Ureter (tissue), 1 donor: ENCODE measurements at places on chromosomes 12 and 14. TPM values are rescaled to one million over a fixed set of nuclear protein-coding genes. Genes with fewer than 3 reads are reported as not detected.

CLEC14A gene
- 18.6 TPM for total RNA-seq

PAPOLA gene
- total RNA-seq = 207 TPM

DNA sequence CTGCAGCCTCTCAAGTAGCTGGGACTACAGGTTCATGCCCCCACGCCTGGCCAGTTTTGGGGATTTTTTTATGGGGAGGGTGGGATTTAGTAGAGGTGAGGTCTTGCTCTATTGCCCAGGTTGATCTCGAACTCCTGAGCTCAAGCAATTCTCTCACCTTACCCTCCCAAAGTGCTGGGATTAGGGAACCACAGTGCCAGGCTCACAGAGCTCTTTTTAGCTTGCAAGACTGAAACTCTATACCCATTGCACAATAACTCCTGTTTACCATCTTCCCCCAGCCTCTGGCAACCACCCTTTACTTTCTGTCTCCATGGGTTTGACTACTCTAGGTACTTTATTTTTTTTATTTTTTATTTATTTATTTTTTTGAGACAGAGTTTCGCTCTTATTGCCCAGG is 25.7 kb upstream of the CDK17 start:
- DNase-seq = no peak

DNA sequence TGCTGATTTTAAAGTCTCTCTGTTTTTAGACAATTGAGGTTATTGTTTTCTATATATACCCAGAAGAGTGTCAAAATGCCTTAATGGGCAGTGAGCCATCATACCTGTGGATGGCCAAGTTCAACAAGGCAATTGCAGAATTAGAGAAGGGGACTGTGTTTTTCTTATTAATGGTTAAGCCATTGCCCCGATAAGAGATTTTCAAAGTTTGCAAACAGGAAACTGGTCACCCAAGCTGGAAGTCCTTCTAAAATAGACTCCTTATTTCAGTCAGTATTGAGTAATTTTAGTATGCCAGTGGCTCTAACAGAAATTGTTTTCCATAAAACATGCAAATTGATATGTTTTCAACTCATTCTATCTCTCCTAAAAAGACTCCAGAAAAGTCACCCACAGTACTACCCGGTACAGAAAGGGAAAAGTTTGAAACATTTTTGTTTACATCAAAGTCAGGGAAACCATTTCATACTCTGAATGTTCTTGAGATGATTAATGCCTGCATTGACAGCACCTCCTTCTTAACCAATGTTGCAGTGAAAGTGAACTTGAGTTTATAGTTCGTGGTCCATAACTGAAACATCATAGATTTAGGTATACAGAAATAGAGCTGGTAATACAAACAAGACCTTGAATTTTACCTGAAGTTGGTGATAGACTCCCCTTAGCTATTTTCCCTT is 191.1 kb downstream of the TMX1 start:
- DNase-seq = no peak

GRCh38 chr14:21073921-21074320 is 3.8 kb downstream of the ARHGEF40 start:
- DNase-seq = no peak

GRCh38 chr12:15393037-15393436 is 70.7 kb downstream of the PTPRO start:
- no peak for DNase-seq

DNA sequence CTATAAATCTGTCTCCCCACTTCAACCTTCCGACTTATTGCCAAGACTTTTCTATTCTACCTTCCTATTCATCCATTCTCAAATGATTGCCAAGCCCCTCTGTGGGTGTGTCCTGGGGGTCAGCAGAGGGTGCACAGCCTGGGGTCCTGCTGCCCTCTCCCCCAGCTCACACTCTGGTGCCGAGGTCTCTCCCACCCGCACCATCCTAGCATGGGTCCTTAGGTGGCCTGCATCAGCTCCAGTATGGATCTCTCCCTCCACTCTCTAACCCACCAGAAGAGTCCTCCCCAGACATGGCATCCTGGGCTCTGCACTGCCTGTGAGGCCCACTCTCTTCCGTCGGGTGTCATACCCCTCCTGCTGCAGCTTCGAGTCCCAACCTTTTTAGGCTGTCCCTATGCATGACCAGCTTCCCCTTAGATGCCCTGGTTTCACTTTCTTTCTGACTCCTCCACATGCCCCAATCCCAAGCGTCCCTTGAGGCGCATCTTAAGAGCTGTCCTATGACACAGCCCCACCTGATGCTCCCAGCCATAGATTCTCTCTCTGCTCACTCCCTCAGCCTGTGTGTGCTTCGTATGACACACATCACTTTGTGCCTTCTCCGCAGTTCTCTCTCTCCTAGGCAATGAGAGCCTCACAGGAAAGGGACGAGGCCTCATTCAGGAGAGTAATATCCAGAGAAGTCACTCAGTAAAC is 43.9 kb downstream of the GIT2 start:
- no peak for DNase-seq

GRCh38 chr14:24911324-24912109 is 138.4 kb downstream of the STXBP6 start:
- no peak for DNase-seq

DNA sequence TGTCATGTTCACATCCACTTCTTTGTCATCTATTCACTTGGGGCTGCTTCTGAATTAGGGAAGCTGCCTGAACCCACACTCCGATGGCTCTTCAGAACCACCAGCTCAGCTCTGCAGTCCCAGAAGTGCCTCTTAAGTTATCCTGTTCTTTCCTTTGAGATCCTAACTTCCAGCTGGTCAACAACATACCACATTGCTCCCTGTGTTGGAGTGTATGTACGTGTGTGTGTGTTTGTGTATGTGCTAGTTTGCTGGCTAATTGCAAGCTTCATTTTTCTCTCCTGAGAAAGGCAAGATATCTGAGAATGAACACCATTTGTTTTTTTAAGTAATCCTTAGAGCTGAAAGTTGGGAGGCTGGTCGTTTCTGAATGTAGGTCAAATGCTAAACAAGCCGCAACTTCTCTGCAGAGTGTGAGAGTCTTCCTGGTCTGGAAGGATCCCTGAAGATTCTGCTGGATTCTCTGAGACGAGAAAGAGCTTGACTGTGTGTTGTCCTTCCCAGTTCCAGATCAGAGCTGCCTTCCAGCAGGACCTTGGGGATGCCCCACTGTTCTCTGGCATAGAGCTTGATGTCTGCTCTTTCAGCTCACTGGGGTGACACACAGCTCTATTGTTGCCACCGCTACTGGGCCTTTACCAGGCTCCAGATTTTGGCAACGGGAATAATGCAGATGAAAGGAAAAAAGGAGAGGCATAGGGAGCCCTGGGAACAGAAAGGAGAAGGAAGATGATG is 839 bp downstream of the GSG1 start:
- DNase-seq = no peak

GRCh38 chr14:66511849-66512248 is 3.9 kb downstream of the GPHN start:
- no peak for DNase-seq

GRCh38 chr14:68211421-68211820 is 391.8 kb downstream of the RAD51B start:
- DNase-seq = no peak

DNA sequence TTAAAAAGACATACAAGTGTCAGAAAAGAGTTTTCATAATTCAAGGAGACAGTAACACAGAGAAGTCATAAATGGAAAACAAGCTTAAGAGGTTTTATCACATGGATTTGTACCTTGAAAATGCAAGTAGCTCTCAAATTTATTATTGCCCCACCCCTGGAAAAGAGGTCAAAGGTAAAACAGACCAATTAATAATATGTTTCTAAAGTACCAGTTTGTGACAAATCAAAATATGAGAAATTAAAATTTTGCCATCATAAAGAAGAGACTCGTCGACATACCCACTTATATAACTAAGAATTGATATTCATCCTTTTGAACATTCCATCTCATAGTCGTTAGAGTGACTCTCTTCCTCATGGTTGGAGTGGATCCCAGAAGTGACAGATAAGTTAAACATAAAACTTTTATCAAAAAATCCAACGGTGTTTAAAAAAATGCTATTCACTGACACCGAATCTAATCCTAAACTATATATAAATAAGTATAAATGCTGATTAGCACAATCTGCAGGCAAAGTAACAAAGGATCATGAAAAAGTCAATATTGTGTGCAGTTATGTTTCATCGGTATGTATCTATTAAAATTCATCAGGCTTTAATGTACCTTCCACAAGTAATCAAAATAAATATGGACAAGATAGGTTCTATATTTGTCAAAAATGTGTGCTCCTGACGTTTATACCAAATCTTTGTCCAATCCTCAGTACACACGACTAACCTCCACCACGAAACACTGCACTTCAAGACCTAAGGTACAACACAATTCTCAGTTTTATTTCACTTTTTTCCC is 2.3 kb downstream of the CORO1C start:
- no peak for DNase-seq

- DNase-seq = no peak
Observed at GRCh38 chr14:50792634-50793068, 38.3 kb downstream of the NIN start.

- DNase-seq = no peak
Observed at GRCh38 chr12:51893786-51894185, 5.9 kb downstream of the ANKRD33 start.

GRCh38 chr12:110582276-110583136 is 612 bp downstream of the PPTC7 start:
- peak; percentile 68 for DNase-seq

DNA sequence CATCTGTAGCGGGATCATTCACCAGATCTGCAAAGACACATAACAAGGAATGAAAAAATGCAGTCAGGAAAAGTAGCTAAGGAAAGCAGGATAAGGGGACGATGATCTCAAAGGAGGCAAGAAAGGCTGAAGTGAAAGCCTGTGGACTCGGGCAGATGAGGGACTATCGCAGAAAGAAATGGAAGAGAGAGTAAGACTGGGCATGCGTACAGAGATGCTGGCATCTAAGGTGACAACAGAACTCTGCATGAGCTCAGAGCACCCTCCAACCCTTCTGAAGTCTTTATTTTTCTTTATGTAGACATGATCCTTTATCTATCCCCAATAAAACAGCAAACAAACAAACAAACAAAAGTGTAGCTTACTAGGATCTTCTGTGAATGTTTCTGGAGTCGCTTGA is 7.2 kb downstream of the MFAP5 start:
- DNase-seq = no peak

- DNase-seq = no peak
Observed at GRCh38 chr12:39145175-39145999, 240.0 kb upstream of the CPNE8 start.

GRCh38 chr12:31861360-31861759 is 97.9 kb upstream of the RESF1 start:
- no peak for DNase-seq

- no peak for DNase-seq
Observed at GRCh38 chr12:104680070-104680469, 223.3 kb downstream of the CHST11 start.

AKAP5 gene
- total RNA-seq = 0.96 TPM

HCAR2 gene
- total RNA-seq = 10.4 TPM

PPP1R1A gene
- total RNA-seq = 1.1 TPM

DNA sequence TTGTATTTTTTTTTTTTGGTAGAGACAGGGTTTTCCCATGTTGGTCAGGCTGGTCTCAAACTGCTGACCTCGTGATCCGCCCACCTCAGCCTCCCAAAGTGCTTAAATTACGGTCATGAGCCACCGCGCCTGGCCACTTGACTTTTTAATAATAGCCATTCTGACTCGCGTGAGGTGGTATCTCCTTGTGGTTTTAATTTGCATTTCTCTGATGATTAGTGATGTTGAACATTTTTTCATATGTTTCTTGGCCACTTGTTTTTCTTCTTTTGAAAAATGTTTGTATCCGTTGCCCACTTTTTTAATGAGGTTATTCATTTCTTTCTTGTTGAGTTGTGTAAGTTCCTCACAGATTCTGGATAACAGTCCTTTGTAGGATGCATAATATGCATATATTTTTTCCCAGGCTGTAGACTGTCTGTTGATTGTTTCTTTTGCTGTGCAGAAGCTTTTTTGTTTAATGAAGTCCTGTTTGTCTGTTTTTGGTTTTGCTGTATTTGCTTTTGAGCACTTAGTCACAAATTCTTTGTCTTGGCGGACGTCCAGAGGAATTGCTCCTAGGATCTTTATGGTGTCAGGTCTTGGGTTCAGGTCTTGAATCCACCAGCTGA is 10.3 kb upstream of the PGAM5 start:
- DNase-seq = no peak

GRCh38 chr12:85329913-85330312 is 49.9 kb downstream of the ALX1 start:
- no peak for DNase-seq

HPD gene
- 3.1 TPM for total RNA-seq

GRCh38 chr14:84254290-84254689 is 1275.7 kb upstream of the FLRT2 start:
- no peak for DNase-seq

DNA sequence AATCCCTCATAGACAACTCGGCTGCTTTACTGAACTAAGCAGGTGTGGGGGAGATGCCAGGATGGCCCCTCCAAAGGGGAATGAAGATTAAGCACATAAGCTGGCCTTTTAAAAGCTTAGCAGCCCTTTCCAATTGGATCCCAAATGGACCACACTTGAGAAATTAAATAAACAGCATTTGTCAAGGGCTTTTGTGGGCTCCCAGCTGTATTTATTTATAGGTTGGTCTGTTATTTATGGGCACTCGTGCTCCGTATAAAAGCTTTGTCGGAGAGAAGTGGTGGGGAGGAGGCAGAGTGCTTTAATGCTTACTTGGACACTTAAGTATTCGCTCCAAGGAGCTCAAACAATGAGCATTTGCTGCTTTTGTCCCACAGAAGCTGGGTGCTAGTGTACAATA is 580.2 kb downstream of the MED13L start:
- DNase-seq = no peak

DNA sequence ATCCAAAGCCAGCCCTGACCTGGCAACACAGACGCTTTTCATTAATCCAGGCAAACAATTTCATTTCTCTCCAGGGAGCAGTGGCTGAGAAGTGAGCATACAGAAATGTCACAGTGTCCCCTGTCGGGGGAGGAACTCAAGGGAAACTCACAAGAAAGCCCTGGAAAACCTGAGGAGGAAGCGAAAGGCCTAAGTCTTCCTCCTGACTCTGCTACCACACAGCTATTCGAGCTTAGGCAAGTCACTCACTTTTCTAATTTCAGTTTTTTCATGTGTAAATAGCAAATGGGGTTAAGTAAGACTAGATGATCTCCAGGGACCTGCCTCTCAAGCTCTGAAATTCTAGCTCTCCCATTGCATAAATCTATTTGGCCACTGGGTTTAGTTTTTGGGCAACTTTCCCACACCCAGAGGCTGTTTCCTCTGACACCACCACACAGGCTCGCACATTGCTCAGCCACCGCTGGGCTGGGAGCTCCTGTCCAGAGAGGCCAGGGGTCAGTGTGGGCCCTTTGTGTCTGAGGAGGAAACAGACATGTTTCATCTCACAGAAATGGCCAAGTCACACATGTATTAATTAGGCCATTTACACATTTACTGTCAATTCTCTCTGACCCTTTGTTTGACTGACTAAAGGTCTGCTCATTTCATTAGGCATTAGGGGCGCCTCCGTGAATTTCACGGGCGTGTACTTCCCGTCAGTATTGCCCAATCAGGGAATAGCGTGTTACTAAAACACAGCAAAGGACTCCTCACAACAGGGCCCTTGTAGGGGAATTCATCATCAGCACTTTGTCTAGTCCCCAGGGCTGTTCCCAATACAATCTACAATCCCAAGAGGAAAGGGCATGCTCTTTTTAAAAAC is 9.8 kb upstream of the PNMA1 start:
- peak; percentile 70 for DNase-seq

- no peak for DNase-seq
Observed at GRCh38 chr12:100372853-100373640, 16.2 kb downstream of the SLC17A8 start.

GRCh38 chr12:25256826-25257225 is 6.1 kb upstream of the KRAS start:
- DNase-seq = no peak

- peak; percentile 49 for DNase-seq
Observed at GRCh38 chr12:54229624-54230212, 40.9 kb upstream of the SMUG1 start.
